Left renal pelvis (tissue), 4 donors: ENCODE measurements at places on chromosomes 7 and 10. TPM values are rescaled to one million over a fixed set of nuclear protein-coding genes. Genes with fewer than 3 reads are reported as not detected.

ANKRD7 gene
- polyA plus RNA-seq: 3.7 TPM

SLC26A5 gene
- polyA plus RNA-seq: 0.55 TPM

EXOC4 gene
- 77.3 TPM for polyA plus RNA-seq

SFXN2 gene
- 62.0 TPM for polyA plus RNA-seq

ACBD7 gene
- polyA plus RNA-seq: 7.0 TPM

LRRD1 gene
- 0.23 TPM for polyA plus RNA-seq

PKD2L1 gene
- 0.44 TPM for polyA plus RNA-seq

PLEKHA8 gene
- 18.9 TPM for polyA plus RNA-seq

TPST1 gene
- polyA plus RNA-seq: 51.4 TPM

TPK1 gene
- 9.8 TPM for polyA plus RNA-seq
